ENCODE measurements at places on chromosomes 4 and X.

- no peak for DNase-seq
Observed at GRCh38 chrX:38678183-38678582, 116.8 kb downstream of the TSPAN7 start.

DNA sequence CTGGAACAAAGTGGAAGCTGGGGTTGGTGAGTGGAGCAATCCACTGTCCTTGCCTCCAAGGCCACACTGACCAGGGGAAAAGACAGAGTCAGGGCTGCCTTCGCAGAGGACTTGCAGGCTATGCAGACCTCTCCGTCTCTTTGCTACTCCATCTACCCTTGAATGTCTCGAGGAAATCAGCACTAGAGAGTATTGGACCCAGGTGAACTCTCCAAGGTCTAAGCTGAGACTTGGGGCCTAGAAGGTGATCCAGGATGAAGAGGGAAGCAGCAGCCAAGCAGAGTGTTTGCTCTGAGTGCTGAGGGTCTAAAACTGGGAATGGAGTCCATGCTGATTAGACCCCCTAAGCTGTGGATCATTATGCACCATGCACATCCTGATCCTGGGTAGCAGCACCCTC is 54.5 kb downstream of the ANXA3 start:
- no peak for DNase-seq

DNA sequence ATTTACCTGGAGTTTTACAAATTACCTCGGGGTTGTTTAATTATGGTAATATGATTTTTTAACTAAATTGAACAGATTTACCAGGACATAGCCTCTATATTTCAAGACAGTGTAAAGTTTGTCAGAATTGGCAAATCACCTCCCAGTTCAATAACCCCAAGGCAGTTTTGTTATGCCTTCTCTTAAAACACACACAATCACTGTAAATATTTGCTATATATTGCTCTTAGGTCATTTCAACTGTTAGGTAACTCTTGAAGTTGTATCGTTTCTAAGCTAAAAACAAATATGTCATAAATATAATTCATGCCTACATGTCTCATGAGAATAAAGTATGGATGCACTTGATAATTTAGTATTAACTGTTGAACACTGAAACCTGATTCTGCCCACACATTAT is 24.1 kb downstream of the PDLIM5 start:
- no peak for DNase-seq

DNA sequence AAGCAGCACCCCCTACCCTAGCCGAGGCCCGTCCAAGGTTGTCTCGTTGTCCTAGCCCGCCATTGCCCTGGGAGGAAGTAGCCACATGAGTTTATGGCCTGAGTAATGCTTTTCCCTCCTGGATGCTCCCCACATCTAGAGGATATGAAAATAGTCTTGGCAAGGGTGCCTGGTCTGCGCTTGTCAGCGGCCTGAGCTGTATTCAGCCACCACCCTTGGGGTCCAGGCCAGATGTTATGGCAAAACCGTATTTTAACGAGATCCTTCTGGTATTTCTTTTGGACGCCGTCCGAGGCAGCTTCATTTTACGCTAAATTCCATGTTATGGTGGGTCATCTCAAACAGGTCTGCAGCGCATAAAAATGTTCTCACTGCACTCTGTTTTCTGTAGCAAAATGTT is 89.3 kb downstream of the GPR143 start:
- no peak for DNase-seq

DNA sequence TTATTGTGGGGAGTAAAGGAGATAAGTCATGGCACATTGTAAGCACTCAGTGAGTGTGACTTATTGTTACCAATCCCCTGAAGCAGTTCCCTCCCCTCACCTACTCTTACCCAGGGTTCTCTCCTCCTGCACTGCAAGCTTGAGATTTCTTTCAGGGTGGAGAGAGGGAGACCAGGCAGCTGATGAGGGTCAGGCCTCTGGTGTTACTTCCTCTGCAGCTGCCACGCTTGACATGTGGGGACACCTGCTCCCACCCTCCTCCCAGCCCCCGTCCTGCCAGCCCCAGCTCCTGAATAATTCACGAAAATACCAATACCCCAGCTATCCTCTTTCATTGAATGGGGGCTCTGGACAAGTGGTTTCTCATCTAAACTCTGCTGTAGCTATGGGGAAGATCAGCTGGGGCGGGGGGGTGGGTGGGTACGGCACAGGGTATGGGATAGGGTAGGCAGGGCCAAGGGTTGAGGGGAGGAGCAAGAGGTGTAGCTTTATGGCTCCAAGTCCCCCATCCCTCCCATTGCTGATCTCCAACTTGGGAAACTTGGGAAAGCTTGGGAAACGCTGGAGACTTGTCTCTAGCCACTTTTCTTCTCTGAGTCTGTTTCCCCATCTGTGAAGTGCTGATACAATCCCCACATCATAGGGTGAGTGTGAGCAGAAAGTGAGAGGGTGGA is 148.5 kb upstream of the PJA1 start:
- no peak for DNase-seq

- no peak for DNase-seq
Observed at GRCh38 chrX:97065066-97065465, 181.4 kb downstream of the RPA4 start.

DNA sequence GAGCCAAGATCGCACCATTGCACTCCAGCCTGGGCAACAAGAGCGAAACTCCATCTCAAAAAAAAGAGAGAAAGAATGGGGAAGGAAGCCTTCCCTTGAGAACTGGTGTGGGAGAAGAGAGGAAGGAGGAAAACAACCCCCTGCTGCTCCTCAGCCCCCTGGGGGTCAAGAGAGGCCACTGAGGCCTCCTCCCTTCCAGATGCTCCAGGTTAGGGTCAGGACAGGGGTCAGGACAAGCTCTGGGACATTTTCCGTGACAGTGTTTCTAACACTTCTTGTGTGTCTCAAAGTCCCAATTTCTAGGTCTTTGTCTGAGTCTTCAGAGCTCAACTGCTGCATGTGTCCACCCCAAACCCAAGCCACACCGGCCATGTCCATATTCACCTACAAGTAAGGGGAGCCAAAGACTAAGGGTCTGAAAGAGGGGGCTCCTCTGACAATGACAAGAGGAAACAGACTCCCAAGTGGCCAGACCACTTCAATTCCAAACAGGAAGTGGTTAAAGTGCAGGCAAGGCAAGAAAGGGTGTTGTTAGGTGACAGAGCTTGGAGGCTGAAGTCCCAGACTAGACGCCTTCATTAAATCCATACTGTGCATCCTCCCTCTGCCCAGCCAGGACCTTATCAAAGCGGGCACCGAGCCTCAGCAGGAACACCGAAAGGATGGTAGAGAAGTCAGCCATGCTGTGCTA is 8.3 kb downstream of the L1CAM start:
- no peak for DNase-seq

DNA sequence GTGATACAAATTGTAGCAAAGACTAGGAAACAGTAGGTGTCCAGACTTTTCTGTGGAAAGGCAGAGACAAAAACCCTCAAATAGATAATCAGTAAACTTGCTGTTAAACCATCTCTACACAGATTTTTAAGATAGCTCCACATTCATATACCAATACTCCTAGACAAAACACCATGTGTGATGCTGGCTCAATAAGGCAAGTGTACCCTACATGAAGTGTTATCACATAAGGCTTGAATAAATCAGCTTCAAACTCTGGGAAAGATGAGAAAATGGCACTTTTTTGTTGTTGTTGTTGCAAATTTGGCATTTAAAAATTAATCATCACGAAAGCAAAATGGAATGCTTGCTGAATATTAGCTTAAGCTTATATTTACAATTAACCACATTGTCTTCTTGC is 45.1 kb downstream of the DRD5 start:
- DNase-seq, result no peak

GRCh38 chr4:74628852-74629620 is 165.3 kb downstream of the BTC start:
- no peak for DNase-seq

GRCh38 chr4:87543835-87544461 is 14.8 kb upstream of the SPARCL1 start:
- DNase-seq, result no peak

- DNase-seq, result peak; percentile 90
Observed at GRCh38 chrX:52995135-52995986, 37.0 kb upstream of the FAM156A start.

DNA sequence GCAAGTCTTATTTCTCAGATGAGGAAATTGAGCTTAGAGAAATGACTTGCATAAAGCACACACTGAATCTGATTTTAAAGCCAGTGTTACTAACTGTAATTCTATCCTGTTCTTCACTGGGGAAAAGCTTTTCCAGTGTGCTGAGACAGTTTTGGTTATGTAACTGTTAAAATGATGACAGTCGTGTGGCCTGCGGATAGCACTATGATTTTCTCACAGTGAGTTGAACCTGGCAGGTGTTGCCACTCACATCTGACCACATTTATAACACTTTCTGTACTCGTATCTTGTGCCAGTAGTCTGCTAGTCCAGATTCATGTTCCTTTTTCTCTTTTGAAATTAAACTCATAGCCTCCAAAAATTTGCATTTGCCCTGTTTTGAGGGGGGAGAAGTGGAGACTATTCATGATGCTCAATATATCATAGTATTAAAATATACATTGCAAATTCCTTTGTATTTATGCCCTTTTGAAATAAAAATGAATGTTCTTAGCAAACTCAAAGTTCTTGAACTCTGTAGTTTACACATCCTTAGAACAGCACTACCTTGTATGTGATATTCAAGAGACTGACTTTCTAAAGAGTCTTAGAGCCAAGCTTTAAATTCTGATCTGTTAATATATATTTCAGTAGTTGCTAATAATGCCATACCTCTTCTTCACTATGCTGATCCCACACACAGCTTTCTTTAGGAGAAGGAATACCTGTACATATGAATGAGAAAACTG is 132.3 kb downstream of the PDLIM5 start:
- no peak for DNase-seq

- DNase-seq, result no peak
Observed at GRCh38 chr4:134773497-134774000, 572.0 kb upstream of the PABPC4L start.

DNA sequence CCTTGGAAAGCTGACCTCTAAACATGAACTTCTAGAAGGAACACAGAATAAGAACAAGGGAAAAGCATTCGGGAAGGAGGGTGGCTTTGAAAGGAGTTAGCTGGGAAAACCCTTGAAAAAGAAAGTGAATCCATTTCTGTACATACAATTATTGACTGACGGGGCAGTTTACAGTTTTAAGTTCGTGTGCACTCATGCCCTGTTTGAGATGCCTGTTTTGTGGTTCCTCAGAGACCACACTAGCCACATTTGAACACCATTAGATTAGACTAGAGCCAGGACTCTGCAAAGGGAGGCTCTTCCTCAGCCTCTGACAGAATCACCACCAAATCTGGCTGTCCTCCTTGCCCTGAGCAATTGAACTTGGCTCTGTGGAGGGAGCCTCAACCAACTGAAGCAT is 158.3 kb downstream of the PALLD start:
- no peak for DNase-seq

- no peak for DNase-seq
Observed at GRCh38 chr4:39528061-39528465, 824 bp upstream of the UGDH start.

GRCh38 chr4:6682862-6683590 is 10.7 kb upstream of the S100P start:
- no peak for DNase-seq

DNA sequence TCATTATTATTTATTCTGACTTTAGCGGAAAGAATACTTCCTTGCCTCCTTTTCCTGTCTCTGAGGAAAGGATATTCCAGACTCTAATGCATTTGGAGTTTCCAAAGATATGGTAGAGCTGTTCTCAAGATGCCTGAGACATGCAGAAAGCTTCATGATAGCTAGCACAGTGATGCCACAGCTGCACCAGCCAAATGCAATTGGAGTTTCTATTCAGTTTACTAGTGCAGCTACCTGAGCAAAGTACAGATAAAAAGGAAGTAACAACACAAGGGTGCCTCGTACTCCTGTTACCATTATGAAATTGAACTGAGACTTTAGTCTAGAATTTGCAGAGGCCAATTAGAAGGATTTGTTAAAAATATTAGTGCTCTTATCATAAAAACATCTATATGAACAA is 57.5 kb upstream of the PARM1 start:
- DNase-seq, result no peak

GRCh38 chrX:112223391-112223790 is 140.8 kb upstream of the TRPC5 start:
- no peak for DNase-seq

- DNase-seq, result no peak
Observed at GRCh38 chr4:102819588-102820365, 7.6 kb downstream of the UBE2D3 start.

DNA sequence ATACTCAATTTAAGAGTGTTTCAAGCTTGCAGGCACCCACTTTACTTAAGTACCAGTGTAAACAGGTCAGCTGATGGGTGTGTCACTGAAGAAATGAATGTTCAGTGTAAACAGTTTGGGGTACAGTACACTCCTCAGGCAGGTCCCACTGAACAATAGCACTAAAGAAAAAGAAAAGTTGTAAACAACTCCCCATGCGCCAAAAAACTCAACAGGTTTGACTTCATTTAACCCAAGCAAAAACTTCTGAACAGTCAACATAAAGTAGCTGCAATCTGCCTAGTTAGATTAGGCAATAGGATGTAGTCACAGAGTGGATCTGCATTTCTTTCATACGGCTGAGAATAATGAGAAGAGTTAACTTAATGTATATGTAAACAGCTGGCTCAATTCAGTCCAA is 93.2 kb downstream of the FAM13A start:
- DNase-seq, result no peak

- DNase-seq, result no peak
Observed at GRCh38 chr4:40455340-40455902, 120.3 kb downstream of the CHRNA9 start.

GRCh38 chr4:620851-621261 is 4.5 kb upstream of the PDE6B start:
- DNase-seq, result no peak

DNA sequence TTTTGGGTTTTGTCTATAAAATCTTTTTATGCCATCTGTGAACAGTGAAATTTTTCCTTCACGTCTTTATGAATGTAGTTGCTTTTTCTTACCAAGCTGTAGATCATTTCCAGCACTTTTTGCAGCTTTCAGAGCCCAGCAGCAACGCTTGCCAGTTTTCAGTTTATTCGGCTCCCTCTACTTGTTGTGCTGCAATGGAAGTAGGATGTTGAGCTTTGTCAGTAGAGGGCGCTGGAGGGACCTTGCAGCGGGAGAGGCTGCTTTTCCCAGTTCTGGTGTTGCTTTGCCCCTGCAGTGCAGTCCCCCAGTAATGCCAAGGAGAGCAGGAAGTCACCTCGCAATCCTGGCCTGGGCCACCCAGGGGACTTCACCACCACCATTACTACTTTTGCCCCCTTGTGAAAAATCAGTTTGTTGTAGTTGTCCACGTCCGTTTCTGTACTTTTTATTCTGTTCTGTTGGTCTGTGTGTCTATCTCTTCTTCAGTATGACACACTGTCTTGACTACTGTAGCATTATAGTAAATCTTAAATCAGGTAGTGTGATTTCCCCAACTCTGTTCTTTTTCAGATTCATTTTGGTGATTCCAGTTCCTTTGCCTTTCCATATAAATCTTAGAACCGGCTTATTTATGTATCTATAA is 21.8 kb downstream of the CMC4 start:
- peak; percentile 23 for DNase-seq

DNA sequence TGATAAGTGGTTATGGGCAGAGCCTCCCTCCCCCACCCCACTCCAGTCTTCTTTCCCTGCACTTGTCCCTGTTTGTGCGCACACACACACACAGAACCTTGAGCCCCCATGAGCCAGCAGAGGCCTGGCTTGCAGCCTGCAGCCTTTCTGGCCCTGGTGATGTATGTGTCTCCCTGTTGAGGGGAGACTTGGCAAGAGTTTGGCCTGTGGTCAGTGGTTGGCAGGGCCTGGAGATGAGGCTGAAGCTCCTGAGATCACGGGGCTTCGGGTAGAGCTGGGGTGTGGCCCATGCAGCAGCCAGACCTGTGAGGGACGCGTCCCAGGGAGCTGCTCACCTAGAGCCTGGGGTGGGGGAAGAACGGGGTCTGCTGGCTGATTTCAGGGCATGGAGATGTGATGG is 2.3 kb downstream of the GPR173 start:
- no peak for DNase-seq
